Nephron progenitor cell (in vitro differentiated cells): ENCODE measurements at places on chromosomes 7 and 10.

GRCh38 chr7:55590517-55591281 lies 18.4 kb upstream of the VOPP1 start:
- peaks cover 16% of the 10 kb centered on the region for H3K27me3 ChIP-seq
- H3K4me3 ChIP-seq, result no peak overlapping the region
- no peak overlapping the region for H3K27ac ChIP-seq

DNA sequence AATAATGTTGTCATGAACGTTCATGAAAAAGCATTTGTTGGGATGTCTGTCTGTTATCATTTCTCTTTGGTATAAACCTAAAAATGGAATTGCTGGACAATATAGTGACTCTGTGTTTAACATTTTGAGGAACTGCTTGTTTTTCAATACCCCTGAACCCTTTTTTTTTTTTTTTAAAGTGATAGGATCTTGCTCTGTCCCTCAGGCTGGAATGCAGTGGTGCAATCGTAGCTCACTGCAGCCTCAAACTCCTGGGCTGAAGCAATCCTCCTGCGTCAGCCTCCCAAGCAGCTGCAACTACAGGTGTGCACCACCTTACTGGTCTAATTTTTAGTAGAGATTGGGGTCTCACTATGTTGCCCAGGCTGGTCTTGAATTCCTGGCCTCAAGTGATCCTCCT lies 15.1 kb upstream of the LMTK2 start:
- no peak for DNase-seq
- peaks cover 8% of the 10 kb centered on the region for H3K27me3 ChIP-seq
- H3K4me3 ChIP-seq, result no peak overlapping the region

DNA sequence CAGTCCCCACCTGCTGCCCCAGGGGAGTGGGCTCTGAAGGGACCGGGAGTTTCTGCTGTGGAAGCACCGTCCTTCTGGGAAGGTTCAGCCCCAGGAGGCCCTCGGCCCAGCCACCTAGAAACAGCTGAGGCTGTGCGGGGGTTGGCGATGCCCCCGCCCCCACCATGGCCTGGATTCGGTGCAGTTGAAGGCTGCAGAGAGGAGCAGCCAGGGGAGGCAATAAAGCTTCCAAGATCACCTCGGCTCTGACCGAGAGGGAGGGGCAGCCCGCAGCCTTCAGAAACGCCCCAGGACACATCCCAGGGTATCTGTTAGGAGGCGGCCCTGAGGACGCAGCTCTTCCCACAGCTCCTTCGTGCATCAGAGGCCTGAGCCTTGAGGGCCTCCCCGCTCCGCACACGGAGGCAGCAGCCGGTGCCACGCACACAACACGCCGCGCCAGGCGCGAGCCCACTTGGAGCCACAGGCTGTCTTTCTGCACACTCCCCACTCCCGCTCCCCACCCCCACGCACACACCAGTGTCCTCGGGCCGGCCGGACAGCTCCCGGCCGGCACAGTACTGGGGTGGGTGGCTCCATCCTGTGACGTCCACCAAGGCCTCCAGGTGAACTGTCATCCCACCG lies 1.6 kb downstream of the KNDC1 start:
- H3K4me3 ChIP-seq, result peak overlapping the region; percentile 79
- peaks cover 5% of the 10 kb centered on the region for H3K36me3 ChIP-seq
- peaks cover 20% of the 10 kb centered on the region for H3K4me1 ChIP-seq
- H3K27me3 ChIP-seq, result peaks cover 22% of the 10 kb centered on the region
- peak; percentile 39 for DNase-seq
- H3K27ac ChIP-seq, result no peak overlapping the region

GRCh38 chr7:140592964-140593671 lies 47.5 kb downstream of the DENND2A start:
- H3K36me3 ChIP-seq, result peaks cover 31% of the 10 kb centered on the region
- no peaks in the 10 kb centered on the region for H3K27me3 ChIP-seq
- H3K4me1 ChIP-seq, result peaks cover 42% of the 10 kb centered on the region
- DNase-seq, result no peak
- peak overlapping the region; percentile 68 for H3K27ac ChIP-seq

DNA sequence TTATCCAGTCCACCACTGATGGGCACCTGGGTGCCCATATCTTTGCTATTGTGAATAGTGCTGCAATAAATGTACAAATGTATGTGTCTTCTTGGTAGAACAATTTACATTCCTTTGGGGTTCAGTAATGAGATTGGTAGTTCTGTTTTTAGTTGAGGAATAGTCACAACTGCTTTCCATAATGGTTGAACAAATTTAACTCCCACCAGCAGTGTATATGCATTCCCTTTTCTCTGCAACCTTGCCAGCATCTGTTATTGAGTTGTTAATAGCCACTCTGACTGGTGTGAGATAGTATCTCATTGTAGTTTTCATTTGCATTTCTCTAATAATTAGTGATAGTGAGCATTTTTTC lies 27.8 kb downstream of the COA1 start:
- no peak overlapping the region for H3K4me3 ChIP-seq
- H3K27ac ChIP-seq, result peak overlapping the region; percentile 92
- no peak for DNase-seq
- no peaks in the 10 kb centered on the region for H3K4me1 ChIP-seq
- H3K36me3 ChIP-seq, result peaks cover 48% of the 10 kb centered on the region

DNA sequence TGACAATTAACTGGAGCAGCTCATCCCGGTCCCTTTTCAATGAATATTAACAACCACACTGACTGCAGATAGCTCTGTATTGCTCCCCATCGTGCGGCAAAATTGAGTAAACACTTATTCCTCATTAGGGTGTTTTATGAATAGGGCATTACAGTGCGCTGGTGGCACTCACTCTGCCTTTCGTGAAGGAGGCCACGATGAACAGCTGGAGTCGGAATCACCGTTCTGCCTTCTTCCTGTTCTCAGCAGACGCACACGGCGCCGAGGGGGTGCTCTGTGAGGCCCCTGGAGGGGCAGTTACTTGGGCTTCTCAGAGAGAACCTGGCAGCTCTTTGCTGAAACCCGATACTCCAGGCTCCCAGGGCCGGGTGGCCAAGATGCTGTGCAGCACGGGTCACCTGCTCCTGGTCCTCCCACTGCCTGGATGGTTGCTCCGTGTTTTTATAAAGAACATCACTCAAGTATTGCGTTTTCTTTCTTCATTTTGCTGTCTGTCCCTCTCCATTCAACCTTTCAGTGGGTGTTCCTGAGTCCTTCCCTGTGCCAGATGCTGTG lies 241.9 kb downstream of the GLRX3 start:
- no peaks in the 10 kb centered on the region for H3K36me3 ChIP-seq
- no peak overlapping the region for H3K27ac ChIP-seq
- H3K4me1 ChIP-seq, result peaks cover 35% of the 10 kb centered on the region
- peak; percentile 26 for DNase-seq

DNA sequence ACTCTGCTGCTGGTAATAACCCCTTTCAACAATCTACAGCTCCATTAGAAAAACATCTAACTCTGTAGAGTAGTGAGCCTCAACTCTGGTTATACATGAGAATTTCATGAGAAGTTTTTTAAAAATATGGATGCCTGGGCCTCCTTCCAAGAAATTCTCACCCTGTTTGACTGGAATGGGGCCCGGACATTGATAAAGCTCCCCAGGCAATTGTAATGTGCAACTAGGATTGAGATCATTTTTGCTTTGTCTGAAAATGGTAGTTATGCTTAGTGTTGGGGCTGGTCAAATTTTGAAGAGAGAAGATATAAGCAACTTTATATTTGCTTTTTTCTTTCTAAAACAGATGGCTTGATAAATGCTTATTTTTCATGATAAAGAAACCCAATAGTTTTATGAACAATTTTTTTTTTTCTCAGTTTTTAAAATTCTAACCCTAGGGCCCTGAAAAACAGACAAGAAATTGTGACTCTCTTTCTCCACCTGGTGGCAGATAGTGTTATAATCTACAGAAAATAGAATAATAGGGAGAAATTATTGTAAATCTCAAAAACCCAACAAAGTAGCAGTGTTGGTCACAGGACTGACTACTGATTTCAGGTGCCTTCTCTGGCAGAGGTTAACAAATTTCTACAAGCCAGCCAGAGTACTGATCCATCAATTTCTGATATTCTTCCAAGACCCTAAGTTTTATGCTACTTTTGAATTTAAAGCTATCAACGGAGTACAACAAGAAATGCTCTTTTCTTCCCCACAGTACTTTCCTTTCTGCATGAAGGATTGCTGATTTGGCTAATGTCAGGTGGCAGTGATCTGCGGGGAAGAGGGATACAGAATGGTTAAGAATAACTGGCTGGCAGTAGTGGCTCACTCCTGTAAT lies 174.8 kb downstream of the DKK1 start:
- no peak overlapping the region for H3K27ac ChIP-seq
- peaks cover 2% of the 10 kb centered on the region for H3K27me3 ChIP-seq
- no peak overlapping the region for H3K4me3 ChIP-seq
- H3K4me1 ChIP-seq, result peaks cover 10% of the 10 kb centered on the region
- H3K36me3 ChIP-seq, result no peaks in the 10 kb centered on the region
- DNase-seq, result no peak

- no peaks in the 10 kb centered on the region for H3K36me3 ChIP-seq
- H3K4me1 ChIP-seq, result peaks cover 16% of the 10 kb centered on the region
- H3K27ac ChIP-seq, result no peak overlapping the region
- DNase-seq, result no peak
- no peaks in the 10 kb centered on the region for H3K27me3 ChIP-seq
- H3K4me3 ChIP-seq, result no peak overlapping the region
Observed at GRCh38 chr7:108236681-108237415, 106.7 kb upstream of the LAMB4 start.
